ENCODE measurements at places on chromosomes 5 and 9.

- no peak for DNase-seq
Observed at GRCh38 chr9:116539549-116539948, 147.6 kb upstream of the TRIM32 start.

- DNase-seq: no peak
Observed at GRCh38 chr9:29966247-29966646, 2393.0 kb upstream of the C9orf72 start.

DNA sequence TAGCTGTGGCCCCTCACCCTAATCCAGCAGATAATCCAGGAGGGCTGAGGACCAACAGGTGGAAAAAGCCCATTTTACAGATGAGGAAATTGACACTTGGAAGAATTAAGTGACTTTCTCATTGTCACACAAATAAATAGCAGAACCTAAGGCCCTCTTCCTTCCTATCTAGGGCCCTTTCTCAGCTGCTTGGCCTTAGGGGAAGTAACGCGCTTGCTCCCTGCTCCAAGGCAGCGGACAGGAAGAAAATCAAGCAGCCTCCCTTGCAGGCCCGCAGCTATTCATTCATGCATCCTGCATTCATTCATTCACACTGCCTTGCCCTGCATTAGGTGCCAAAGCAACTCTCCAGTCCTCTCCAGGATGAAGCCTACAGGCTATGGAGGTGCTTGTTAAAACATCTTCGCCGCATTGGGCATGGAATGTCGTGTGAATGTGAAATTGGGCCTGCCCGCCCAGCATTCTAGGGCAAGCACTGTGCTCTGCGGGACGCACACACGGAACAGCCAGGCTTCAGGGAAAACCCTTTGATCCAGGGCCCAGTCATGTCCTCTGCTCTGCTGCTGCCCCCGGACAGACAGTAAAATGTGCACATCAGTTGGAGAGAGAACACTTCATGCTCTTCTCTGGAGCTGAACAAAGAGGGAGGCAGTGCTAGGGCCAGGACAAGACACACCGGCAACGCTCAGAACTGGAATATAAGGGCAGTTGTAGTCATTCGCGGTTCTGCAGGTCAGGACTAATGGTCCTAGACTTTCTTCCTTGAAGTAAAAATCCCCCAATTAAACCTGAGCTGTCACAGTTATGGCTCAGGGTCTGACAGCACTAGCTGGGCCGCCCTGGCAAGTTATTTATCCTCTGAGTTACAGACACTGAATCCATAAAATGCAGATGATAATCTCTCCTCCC is 166.0 kb downstream of the COL23A1 start:
- DNase-seq: no peak

- no peak for DNase-seq
Observed at GRCh38 chr5:101561018-101561417, 657.9 kb upstream of the ST8SIA4 start.

- no peak for DNase-seq
Observed at GRCh38 chr5:6713274-6714225, at the start of gene TENT4A. TSS of gene TENT4A (plus strand) at chr5:6713432. CDS start at chr5:6713984, 552 bp downstream.

- DNase-seq: no peak
Observed at GRCh38 chr9:97427885-97428284, 16.0 kb downstream of the TDRD7 start.

- no peak for DNase-seq
Observed at GRCh38 chr5:2888520-2889060, 137.1 kb upstream of the IRX2 start.

GRCh38 chr9:134717924-134718645 is 76.5 kb downstream of the COL5A1 start:
- DNase-seq: no peak

- DNase-seq: no peak
Observed at GRCh38 chr9:93033531-93033930, 25.0 kb upstream of the SUSD3 start.

DNA sequence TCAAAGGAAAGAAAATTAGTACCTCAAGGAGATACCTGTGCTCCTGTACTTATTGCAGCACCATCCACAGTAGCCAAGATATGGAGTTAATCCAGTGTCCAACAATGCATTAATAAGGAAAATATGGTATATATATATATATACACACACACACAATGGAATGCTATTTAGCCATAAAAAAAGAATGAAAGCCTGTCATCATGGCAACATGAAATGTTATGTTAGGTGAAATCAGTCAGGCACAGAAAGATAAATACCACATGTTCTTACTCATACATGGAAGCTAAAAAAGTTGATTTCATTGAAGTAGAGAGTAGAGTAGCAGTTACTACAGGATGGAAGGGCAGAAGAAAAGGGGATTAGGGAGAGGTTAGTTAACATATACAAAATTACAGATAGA is 601.5 kb downstream of the ANXA1 start:
- DNase-seq: no peak

DNA sequence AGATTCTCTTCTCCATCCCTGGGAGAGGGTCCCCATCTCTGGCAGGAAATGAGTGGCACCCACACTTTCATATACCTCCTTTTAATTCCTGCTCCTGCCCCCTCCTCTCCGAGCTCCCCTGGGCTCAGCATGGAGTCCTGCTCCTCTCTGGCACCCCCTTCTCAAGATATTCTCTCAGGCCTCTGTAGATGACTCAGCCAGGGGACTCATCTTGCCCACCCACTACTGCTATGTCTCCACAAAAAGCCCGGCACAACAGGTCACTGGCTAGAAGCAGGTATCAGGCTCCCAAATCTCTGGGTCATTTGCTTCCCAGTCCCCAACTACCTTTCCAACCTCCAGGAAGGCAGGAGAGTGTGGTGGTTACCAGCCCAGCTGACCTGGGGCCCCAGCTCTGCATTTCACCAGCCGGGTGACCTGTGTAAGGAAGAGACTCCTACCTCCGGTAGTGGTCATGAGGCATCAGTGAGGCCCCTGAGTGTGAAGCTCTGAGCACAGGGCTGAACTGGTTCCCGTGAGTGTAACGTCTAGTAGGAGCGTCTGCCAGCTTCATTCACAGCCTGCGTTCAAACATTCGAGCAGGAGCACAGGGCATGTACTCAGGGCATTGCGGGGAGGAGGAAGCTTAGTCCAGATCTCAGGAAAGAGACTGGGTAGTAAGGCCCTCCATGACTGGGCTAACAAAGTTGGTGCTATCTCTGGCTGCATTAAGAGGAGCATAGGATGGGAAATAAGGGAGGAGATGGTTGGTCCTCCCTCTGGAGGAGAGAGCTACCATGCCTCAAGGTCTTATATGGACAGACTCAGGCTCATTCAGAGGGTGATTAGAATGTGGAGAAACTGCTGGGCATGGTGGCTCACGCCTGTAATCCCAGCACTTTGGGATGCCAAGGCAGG is 63.7 kb downstream of the LMX1B start:
- no peak for DNase-seq

DNA sequence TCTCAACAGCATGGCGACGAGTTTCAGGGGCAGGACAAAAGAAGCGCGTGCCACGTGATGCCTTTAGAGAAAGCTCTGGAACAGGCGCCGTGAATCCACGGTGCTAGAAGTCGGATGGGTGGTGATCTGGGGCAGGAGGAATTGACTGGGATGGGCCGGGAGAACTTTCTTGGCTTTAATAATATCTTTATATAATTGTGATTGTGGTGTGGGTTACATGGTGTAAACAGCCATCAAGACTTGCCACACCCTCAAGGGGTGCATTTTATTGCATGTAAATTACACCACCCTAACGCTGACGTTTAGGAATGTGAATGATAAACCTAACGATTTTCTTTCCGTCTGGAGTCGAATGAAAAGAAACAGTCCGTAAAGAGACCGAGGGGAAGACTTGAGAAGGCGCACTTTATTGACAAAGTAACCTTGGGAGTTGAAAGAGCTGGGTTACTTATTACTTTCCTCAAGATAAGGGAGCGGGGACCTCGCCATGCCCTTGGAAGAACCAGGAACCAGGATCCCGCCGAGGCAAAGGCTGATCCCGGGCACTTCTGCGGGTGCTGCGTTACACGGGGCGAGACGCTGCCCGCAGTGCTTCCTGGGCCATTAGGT is 8.5 kb downstream of the NRARP start:
- no peak for DNase-seq

- DNase-seq: no peak
Observed at GRCh38 chr5:40413743-40414142, 266.0 kb upstream of the PTGER4 start.

- no peak for DNase-seq
Observed at GRCh38 chr5:40491644-40492043, 188.1 kb upstream of the PTGER4 start.
